BJ (cell line): ENCODE measurements at places on chromosomes 1 and 21. TPM values are rescaled to one million over a fixed set of nuclear protein-coding genes. Genes with fewer than 3 reads are reported as not detected.

- DNase-seq = no peak
Measured at GRCh38 chr1:179079113-179079761, 2.6 kb upstream of the TOR3A start.

GRCh38 chr1:21567241-21568005 is 58.2 kb downstream of the ALPL start:
- DNase-seq = peak; percentile 73

GRCh38 chr21:34180407-34180806 is 107.0 kb downstream of the MRPS6 start:
- DNase-seq = no peak

GRCh38 chr1:6619045-6619444 is 5.5 kb downstream of the PHF13 start:
- no peak for DNase-seq

DNA sequence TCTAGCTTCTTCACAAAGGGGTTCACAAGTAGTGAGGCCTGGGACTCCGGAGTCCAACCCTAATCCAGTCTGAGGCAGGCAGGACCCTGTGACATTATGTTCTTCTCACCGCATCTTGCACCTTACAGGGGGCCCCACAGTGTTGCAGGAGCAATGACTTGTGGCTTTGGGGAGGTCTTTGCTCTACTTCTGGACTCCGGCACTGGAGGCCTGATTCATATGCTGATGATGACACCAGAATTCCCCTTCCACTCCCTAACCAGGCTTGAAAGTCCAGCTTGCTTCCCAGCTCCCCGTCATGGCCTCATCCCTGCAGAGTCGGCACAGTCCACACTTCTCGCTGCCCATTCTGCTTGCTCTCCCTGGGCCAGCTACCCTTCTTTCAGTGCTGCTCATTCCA is 96.3 kb upstream of the SLC44A3 start:
- DNase-seq = no peak

DNA sequence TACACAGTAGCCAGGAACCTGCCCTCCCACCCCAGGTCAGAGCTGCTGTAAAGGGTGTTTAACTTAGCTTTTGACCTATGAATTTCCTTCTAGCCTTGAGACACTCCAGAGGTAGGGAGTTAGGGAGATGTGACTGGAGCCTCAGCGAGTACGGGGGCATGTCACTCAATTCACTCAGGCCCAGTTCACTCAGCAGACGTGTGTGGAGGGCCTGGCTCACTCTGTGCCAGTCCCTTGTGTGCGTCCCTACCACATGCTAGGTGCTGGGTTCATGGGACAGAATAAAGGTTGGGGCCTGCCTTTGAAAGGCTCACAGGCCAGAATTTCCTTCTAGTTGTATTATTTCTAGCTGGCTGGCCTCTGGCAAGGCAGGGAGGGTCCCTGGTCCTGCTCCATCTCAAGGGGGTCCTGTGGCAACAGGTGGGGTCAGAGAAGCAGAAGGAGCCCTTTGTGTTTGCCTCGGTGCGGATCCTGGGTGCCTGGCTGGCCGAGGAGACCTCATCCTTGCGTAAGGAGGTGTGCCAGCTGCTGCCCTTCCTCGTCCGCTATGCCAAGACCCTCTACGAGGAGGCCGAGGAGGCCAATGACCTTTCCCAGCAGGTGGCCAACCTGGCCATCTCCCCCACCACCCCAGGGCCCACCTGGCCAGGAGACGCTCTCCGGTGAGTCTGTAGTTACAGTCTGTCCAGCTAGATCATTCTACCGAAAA is 4.5 kb downstream of the NCDN start:
- DNase-seq = no peak

Gene HAPLN2
- polyA plus RNA-seq = not detected in 2 replicates

Gene NLRP3
- polyA plus RNA-seq = 0.02 TPM in 1 of 2 replicates, not detected in the other

Gene HCN3
- 1.8 and 4.0 TPM in 2 replicates for polyA plus RNA-seq

Gene BGLAP
- polyA plus RNA-seq = 0.26 and 0.50 TPM in 2 replicates
